CD8-positive, alpha-beta memory T cell (primary cell): ENCODE measurements at places on chromosomes 5 and 9. TPM values are rescaled to one million over a fixed set of nuclear protein-coding genes. Genes with fewer than 3 reads are reported as not detected.

TAS2R1 gene
- not detected for total RNA-seq

TUSC1 gene
- total RNA-seq, result not detected

RAD50 gene
- 45.2 TPM for total RNA-seq

MAMDC4 gene
- 12.2 TPM for total RNA-seq

ARID3C gene
- total RNA-seq, result 0.22 TPM

GMCL2 gene
- total RNA-seq, result not detected

NELFB gene
- 72.0 TPM for total RNA-seq

PCDHGA12 gene
- total RNA-seq, result 0.09 TPM

P4HA2 gene
- 7.2 TPM for total RNA-seq

GRXCR2 gene
- not detected for total RNA-seq

MOB3B gene
- total RNA-seq, result 0.29 TPM

DMRT3 gene
- not detected for total RNA-seq
